EL (cell line): ENCODE measurements at places on chromosomes 16 and 17.
A peak's percentile ranks its signal among the peaks of the same experiment; 100 is the strongest.

DNA sequence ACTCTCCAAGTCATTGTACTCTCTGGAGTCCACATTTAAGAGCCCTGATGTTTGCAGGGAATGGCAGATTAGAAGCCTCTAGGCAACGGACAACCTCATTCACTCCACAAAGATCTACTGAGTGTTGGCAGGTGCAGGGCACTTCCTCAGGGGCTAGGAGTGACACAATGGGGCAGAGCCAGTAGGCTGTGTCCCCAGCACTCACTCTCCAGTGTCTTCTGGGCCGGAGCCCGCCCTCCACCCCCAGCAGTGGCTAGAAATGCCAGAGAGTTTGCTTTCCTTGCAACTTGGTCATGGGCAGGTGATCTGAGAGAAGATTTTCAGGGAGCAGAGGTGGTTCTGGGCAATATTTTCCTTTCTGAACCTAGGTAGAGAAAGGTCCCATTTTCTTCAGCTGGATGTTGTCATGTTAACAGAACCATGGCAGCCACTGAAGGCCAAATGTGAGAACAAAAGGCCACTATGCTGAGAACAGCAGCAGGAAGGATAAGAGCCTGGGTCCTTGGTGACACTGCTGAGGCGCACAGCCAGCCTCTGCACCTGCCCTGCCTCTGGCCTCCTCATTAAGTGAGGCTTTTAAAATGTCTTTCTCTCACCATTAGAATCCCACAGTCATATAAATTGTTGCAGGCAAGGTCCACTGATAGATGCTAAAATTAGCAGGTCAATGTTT lies 96.2 kb downstream of the USP31 start:
- DNase-seq: no peak

DNA sequence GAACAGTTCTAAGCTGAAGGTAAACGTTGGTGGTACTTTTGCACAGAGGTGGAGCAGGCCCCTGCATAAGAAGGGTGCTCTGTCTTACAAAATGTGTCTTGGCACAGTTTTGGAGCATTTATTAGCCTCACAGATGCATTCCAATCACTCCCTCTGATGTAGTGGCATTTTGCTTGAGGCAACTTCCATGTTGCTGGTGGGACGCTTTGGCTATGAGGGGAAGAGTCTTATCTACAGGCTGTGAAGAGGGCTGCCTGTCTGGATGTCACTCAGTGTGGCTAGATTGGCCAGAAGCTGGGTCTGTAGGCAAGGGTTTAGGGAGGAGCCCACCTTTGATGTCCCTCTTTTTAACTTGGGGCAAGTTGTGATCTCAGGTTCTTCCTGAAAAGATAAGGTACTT lies 2.6 kb upstream of the RARA start:
- DNase-seq: peak; percentile 62

- DNase-seq: no peak
Observed at GRCh38 chr17:81877569-81877968, 6.4 kb upstream of the ARHGDIA start.

GRCh38 chr16:22177968-22178930 lies 15.9 kb downstream of the SDR42E2 start:
- DNase-seq: no peak

- no peak for DNase-seq
Observed at GRCh38 chr17:73938706-73939105, 264.8 kb upstream of the RPL38 start.

GRCh38 chr17:79478051-79478461 lies 132.8 kb downstream of the RBFOX3 start:
- DNase-seq: no peak

- no peak for DNase-seq
Observed at GRCh38 chr16:58331024-58331707, 36.3 kb upstream of the PRSS54 start.
